ENCODE measurements at places on chromosomes 4 and X. TPM values are rescaled to one million over a fixed set of nuclear protein-coding genes. Genes with fewer than 3 reads are reported as not detected.

Gene ITM2A
- 40.0 TPM for total RNA-seq

Gene BTK
- total RNA-seq = 1.5 TPM

Gene TRIML1
- total RNA-seq = not detected

- no peak for DNase-seq
Observed at GRCh38 chr4:120653804-120654573, 268.5 kb downstream of the PRDM5 start.

DNA sequence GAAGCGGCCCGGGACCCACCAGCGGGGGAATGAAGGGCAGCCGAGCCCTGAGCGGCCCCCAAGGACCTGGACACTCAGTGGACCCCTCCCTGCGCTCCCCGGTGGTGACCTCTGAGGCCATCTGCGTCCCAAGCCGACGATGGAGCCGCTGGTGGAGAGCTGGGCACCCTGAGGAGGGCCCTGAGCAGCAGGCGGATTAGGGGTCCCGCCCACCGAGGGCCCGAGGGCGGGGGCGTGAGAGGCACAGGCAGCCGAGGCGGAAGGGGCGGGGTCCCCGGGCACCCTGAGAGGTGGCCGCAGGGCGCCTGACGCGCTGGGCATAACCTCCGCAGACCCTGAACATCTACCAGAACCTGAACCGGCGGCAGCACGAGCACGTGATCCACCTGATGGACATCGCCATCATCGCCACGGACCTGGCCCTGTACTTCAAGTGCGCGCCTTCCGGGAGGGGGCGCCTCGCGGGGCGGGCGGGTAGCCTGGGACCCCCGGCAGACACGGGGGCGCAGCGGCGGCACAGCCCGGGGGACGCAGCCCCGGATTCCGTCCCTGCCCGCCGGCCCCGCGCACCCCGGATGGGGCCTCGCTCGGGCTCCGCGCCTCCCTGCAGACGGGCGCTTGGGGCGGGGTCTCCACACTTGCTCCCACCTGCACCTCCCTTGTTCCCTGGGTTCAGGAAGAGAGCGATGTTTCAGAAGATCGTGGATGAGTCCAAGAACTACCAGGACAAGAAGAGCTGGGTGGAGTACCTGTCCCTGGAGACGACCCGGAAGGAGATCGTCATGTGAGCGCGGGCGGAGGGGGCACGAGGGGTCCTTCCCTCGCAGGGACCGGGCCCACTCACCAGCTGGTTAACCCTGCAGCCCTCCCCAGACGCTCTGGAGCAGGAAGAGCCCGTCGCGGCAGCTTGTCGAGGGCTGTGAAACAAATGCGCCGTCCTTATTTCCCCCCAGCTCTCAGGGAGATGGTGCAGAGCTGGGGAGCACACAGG is 10.3 kb downstream of the ATP5ME start:
- no peak for DNase-seq

DNA sequence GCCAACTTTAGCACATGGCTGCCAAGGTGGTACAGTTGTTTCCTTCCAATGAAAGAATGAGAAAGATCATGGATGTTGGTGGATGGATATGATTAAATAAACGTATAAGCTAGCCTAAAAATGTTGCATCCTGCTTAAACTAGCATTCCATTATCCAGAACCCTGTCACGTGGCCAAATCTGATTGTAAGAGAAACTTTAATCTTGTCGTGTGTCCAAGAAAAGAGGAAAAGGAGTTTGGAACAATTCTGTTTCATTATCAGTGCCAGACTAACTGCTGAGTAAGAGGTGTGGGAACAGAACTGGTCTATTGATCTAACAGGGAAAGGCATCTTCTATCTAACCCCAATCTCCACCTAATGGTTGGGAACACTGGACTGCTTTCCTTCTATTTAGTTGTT is 325.2 kb upstream of the BMP3 start:
- no peak for DNase-seq

All from lower leg skin (tissue), 4 donors.